ENCODE measurements at places on chromosomes 5 and 9.

GRCh38 chr5:44932922-44933585, 124.3 kb downstream of the MRPS30 start:
- DNase-seq = no peak

DNA sequence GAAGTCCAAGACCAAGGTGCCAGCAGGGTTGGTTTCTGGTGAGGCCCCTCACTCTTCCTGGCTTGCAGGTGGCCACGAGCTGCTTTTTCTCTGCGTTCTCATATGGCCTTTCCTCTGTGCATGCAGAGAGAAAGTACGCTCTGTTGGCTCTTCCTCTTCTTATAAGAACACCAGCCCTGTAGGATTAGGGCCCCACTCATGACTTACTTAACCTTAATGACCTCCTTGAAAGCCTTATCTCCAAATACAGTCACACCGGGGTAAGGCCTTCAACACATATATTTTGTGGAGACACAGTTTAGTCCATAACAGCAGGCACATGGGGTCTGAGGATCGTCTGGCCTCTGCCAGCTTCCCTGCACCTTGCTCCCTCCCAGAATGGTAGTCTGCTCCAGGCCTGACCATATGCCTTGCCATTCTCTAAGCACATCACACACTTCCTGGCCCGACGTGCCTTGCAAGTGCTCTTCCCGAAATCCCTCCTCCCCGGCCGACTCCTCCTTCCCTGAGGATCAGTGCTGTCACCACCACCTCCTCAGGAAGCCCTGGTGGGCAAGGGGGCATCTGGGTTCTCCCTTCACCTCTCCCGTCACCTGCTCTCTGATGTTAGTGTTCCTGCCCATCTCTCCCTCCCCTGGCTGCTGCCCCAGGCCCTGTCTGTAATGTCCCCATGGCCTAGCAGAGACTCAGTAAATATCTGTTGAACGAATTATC, 200.7 kb downstream of the AOPEP start:
- DNase-seq = no peak

DNA sequence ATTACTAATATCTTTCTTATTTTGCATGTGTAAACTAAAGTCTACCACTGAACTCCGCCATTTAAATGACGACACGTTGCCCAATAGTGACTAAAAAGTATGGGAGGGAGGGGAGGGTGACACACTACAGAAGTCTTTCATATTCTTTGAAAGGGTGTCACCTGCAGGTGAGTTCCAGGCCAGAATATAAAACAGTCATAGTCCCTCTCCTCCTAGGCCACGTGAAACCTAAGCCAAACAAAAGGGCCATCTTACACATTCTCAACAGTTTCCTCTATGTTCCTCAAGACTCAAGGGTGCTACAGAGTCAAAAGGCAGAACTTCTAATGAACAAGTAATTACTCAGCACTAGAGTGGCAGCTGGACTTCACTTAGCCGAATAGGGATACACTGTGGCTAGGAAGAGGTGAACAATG, 6.4 kb downstream of the CEMIP2 start:
- DNase-seq = no peak

- DNase-seq = no peak
Observed at GRCh38 chr9:3894772-3895171, 369.0 kb upstream of the RFX3 start.

- DNase-seq = no peak
Observed at GRCh38 chr5:150153957-150154617, 1.6 kb downstream of the PDGFRB start.

DNA sequence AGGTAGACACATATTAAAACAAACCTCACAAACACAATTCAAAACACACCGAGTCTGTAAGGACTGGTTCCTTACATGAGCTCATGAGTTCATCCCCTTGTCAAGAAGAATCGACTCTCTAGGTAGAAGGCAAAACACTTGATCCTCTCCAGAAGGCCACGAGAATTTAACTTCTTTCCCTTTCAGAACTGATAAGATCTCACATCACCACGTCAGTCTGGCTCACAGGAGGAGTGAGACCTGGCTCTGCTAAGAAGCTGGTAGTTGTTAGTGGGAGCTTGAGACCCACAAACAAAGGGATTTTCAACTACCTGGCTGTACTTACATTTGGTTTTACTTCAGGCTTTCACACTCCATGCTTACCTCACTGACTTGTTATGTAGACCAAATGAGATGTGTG, 459.2 kb downstream of the ARHGEF28 start:
- no peak for DNase-seq

- DNase-seq = no peak
Observed at GRCh38 chr9:23258569-23258968, 567.5 kb downstream of the ELAVL2 start.

- DNase-seq = no peak
Observed at GRCh38 chr5:180829726-180830125, 27.1 kb upstream of the MGAT1 start.

DNA sequence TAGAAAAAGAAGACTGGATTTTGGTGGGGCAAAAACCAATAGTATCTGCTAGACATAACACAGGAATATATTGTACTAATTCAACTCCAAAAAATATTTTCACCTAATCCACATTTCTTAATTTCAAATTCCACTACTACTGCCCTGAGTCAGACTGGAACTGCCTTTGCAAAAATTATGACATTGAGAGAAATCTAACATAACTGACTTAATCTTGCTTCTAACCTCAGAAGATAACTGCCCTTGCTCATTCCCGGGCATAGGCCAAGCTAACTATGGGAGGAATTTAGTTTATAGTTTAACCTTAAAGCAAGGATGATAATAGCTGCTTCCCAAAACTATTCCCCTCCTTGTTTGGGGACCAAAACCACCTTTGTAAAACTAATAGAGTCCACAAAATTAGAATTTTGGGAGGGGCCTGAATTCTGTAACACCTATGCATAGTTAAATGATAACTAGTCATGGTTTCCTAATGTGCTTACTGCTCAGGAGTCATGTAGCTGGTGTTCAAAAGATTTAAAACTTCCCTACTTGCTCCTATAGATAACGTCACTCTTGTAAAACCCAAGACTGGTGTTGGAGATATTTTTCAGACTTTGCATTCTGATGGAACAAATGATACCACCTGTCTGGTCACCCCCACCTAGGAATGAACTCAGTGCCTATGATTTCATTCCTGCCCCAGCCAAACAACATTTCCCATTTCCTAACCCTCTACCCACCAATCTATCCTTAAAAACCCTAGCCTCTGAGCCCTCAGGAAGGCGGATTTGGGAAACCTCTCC, 14.1 kb upstream of the TXN start:
- DNase-seq = no peak

DNA sequence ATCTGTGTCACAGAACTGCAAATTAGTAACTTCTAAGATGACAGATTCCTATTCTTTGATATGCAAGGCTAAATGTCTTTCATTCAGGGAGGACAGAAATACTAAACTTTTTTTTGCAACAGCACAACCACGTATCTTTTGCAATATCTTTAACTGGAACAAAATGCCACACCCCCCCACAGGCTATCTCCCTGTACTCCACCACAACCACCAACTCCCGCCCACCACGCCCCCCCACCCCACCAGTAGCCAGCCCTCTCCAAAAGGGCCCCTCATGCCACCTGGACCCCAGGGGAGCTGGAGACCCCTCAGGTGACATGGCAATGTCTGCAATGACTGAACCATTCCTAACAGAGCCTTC, 131.8 kb downstream of the ROR2 start:
- no peak for DNase-seq

- DNase-seq = no peak
Observed at GRCh38 chr5:119681734-119682133, 52.4 kb downstream of the FAM170A start.

- DNase-seq = no peak
Observed at GRCh38 chr5:76535577-76535976, 87.6 kb downstream of the F2RL2 start.

GRCh38 chr5:58085800-58086199, 374.1 kb downstream of the PLK2 start:
- peak; percentile 80 for DNase-seq

GRCh38 chr9:77421506-77422265, 226.4 kb downstream of the GNA14 start:
- no peak for DNase-seq

DNA sequence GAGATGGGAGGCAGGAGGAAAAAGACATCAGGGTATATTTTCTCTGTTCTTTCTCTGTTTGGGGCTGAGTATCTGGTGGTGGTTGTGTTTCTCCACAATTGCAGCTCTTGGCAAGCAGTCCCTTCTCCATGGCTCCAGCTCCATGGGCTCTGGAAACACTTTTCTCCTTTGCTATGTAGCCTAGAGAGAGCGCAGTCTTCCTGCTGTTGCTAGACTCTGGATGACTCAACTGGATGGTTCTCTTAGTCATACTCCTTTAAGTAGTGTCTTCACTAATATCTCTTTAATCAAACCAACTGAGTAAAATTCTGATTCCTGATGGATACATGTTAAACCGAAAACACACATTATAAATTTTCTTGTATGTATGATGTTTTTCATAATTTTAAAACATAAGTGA, 3.3 kb upstream of the PLGRKT start:
- DNase-seq = no peak

DNA sequence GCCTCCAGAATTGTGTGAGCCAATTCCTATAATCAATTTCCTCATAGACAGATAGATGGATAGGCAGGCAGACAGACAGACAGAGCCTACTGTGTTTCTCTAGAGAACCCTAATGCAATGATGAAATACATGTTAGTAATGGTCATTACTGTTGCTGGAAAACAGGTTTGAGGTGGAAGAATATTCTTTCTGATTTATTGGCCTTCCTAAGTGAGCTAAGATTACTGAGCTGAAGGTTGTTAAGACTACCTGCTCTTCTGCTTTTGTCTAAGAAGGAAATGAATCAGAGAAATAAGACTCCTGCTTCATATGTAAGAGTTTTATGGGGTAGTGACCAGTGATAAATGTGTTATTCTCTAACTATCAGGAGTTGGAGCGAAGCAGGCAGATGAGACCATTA, 219.9 kb downstream of the ELAVL2 start:
- no peak for DNase-seq

DNA sequence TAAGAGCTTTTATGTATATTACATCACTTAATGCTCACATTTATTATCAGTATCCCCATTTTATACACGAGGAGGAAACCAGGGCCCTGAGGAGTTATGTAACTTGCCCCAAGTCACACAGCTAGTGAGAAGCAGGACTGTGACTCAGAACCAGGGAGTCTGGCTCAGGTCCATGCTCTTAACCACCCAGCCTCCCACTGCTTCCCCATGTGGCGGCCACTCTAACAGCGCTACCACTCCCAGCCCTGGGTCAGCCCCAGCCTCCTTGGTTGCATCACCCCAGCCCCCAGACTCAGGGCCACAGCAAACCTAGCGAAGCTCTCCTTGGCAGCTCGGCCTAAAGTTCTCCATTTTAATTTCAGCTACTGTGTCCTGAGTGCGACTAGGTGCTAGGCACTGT, 159.1 kb downstream of the PAX5 start:
- no peak for DNase-seq

- no peak for DNase-seq
Observed at GRCh38 chr9:133971121-133971951, 20.8 kb downstream of the VAV2 start.

DNA sequence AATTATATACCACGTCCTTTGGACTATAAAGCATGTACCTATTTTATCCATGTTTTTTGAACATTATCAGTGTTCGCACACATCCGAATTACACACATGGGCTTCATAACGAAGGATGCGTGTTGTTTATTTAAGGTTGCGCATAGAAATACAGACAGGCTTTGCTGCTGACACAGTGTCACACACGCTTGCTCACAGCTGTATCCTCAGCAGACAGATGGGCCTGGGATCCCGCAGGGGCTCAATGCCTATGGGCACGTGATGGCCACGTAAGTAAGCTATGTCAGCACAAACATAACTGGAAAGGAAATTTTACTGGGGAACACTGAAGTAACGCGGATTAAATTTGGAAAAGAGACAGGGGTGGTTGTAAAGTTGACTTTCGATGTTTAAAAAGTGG, 76.6 kb downstream of the OTULIN start:
- DNase-seq = no peak

DNA sequence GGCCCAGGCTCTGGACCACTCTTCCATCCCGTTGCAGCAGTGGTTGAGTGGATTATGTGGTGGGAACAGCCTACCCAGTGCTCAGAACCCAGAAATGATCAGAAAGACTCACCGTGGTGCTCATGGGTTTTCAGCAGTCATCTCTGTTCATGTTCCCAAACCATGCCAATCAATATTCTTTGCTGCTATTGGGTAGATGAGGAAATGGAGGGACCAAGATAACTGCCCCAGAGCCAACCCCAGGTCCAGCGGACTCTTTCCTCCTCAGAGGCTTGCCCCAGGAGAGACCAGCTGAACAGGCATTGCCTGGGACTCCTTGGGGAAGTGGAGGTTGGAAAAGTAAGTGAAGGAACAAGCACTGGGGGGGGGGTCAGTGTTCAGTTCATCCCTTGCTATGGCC, 38.1 kb downstream of the ALG2 start:
- DNase-seq = no peak

DNA sequence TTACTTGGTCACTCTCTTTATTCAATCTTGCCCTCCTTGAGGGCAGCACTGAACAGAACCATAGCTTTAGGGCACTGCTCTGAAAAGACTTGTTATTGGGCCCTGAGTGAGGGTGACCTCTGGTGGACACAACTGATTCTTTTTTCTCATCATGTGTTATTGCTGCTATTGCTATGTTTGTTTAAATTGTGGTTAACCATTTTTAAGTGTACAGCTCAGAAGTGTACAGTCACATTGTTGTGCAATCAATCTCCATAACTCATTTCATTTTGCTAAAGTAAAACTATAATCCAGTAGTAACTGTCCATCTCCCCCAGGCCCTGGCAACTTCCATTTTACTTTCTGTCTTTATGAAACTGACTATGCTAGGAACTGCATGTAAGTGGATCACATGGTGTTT, 351.1 kb upstream of the RIOK2 start:
- peak; percentile 83 for DNase-seq

GRCh38 chr9:97985058-97985861, 2.1 kb downstream of the ANP32B start:
- DNase-seq = peak; percentile 37

- DNase-seq = no peak
Observed at GRCh38 chr5:60630179-60630578, 69.8 kb downstream of the DEPDC1B start.

GRCh38 chr5:61563401-61563800, 231.3 kb downstream of the ZSWIM6 start:
- DNase-seq = no peak

GRCh38 chr5:163373436-163374084, 63.8 kb upstream of the CCNG1 start:
- no peak for DNase-seq

DNA sequence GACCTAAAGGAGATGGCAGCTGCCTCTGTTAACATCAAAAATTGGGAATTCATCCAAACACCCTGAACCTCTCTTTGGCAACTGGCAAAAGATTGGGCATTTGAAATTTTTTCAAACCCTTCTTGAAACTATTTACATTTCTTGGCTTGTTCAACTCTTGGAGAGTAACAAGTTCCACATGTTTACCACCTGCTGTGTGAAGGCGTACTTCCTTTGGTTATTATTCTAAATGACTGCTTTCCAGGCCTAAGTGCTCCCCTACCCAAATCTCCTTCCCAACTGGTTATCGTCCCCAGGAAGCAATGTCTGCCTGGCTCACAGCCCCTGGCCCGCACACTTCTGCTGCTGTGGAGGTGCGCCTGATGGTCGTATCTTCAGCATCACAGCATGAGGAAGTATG, 422.7 kb downstream of the DMAC1 start:
- DNase-seq = no peak
